ENCODE measurements at places on chromosomes 3 and 15. TPM values are rescaled to one million over a fixed set of nuclear protein-coding genes. Genes with fewer than 3 reads are reported as not detected.

The CP gene
- not detected for polyA plus RNA-seq

The GANC gene
- 8.5 TPM for polyA plus RNA-seq

The TP63 gene
- not detected for polyA plus RNA-seq

The SELENOS gene
- polyA plus RNA-seq, result 101 TPM

The ACSBG1 gene
- not detected for polyA plus RNA-seq

The CCR8 gene
- polyA plus RNA-seq, result not detected

The DPPA4 gene
- 0.06 TPM for polyA plus RNA-seq

The PLA2G4D gene
- not detected for polyA plus RNA-seq
